ENCODE measurements at places on chromosomes 1 and 21.
A peak's percentile ranks its signal among the peaks of the same experiment; 100 is the strongest.

GRCh38 chr1:37859507-37860345 lies at the start of gene MTF1:
Gene MTF1, minus strand, starts transcription at chr1:37859592. Its CDS starts 1,934 bp downstream, at chr1:37857658.
- DNase-seq = peak; percentile 98

DNA sequence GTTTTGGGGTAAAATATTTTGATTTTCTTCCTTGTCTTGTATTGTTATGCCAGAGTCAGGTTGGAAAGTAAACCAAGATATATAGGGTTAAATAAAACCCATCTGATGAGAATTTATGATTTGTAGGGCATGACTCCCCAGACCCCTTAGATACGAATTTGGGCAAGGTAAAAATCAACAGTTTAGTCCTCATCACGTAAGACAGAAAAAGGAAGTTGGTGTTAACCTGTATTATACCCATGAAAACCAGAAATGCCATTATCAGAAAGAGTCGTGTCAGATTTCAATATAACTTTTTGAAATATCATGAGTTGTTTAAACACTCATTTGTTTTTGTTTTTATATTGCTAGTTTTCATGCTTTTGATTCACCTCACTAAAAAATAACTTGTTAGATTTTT lies 11.8 kb downstream of the CEPT1 start:
- DNase-seq = no peak

- no peak for DNase-seq
Measured at GRCh38 chr21:32572574-32573420, 12.5 kb downstream of the TCP10L start.

DNA sequence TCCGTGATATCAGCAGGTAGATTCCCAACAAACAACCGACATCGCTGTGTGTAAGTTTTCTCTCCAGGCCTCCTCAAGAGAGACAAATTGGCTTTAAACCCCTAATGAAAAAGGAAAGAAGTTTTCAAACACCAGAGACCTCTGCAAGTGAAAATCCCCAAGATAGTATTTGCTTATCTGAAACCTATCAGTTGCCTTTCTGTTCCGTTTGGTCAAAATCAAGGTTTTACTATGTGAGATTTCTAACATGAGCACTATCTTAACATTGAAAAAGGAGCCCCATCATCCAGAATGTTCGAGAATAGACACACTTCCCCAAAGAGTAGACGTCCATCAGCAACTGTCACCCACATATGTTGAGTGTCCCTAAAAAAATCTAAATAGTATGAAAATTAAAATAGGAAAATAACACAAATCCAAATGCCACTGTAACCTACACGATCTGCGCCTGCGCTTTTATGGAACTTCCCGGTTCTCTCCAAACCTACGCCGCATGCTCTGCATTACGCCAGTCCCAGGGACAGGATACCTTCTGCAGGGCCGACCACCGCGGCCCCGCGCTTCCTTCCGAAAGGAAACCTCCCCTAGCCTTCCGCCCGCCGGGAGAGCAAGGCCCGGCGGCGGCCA lies 1.4 kb downstream of the SFPQ start:
- no peak for DNase-seq

Data from iris pigment epithelial cell (primary cell).